Occipital lobe (tissue), 3 donors: ENCODE measurements at places on chromosomes 4 and X.

- no peak for DNase-seq
Measured at GRCh38 chr4:183770906-183771305, 111.8 kb downstream of the TRAPPC11 start.

DNA sequence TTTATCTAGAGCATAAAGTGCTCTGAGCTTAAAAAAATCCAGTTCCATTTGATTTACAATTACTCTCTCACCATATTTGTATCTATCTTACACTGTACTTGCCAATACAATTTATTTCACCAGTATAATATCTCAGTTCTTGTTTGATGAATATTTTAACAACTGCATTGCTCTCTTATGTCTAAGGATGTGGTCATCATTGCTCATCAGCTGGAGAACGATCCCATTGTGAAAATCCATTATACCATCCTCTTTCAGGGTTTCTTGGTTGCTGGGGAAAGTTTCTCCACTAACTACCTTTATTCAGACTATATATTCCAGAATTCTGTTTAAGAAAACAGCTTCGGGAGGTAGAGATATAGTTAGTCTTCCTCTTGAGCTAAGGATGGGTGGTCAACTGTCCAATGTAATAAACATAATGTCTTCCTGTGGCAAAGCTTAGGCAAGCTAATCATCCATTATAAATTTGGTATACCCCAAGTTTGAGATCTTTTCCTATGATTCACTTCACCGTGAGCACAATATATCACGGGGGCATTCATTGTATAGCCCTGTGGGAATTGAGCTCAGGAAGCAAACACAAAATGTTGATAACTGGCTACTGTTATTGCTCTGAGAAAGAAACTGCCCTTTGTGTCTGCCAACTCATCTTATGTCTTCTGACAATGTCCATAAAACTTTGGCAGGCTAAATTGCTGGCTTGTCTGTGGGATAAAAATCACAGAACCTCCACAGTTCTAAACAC lies 2361.9 kb downstream of the ARAP2 start:
- no peak for DNase-seq

GRCh38 chr4:141840299-141840986 lies 204.1 kb downstream of the IL15 start:
- DNase-seq: no peak

GRCh38 chrX:76183289-76184049 lies 10.6 kb downstream of the PBDC1 start:
- DNase-seq: no peak

DNA sequence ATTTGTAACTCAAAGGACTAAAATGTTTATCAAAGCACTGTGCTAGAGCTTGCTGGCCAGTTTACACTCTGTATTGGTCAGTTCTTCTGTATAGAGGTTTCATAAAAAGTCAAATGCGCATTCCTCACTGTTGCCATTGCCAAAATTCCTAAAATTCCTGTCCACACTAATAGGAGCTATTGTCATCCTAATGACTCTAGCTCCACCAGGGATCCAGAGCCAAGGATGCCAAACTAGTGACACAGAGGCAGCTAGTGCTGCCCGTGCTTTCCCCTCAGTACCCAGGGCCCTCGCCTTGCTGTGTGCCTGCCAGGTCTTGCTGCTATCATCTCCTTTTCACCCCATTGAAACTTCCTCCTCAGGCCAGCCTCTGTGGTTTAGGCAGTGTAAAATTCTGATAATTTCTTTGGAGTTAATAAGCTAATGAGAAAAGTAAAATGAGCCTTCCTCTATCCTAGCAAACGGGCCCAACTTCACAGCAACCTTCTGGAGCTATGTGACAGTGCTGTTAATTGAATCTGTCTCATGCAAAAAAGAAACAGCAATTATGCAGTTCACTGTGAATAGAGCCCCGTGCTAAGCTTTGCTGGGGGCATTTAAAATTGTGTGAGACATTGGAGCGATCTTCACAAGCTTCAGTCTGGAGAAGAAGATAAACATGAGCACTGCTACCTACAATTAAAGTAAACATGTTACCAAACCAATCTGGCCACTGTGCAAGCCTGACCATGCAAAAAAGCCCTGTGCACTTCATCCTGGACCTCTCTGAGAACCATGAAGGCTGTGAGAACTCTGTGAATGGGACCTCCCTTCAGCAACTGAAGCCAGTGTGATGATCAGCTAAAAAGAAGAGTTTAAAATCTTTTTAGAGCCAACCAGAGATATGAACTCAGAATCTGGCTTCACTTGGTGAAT lies 43.1 kb upstream of the FGF2 start:
- DNase-seq: no peak

DNA sequence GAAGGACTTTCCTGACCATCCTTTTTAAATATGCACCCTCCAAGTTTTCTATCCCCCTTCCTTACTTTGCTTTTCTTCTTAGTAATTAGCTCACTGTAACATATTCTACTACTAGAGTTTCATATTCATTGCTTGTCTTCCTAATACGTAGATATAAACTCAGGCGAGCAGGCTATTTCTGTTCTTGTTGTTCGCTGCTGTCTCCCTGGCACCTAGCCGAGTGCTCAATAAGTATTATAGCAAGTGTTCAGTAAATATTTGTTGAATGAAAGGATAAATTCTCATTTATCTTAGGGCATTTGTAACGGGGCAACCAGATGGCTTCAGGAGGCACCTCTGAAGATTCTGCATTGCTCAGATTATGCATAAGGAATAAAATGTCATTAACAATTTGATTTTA lies 6.8 kb upstream of the RHOH start:
- DNase-seq: no peak

GRCh38 chrX:15645266-15645665 lies 19.3 kb downstream of the CLTRN start:
- no peak for DNase-seq

GRCh38 chr4:89549907-89550306 lies 242.3 kb upstream of the GPRIN3 start:
- DNase-seq: no peak

- DNase-seq: no peak
Measured at GRCh38 chr4:169611157-169611556, 1.2 kb downstream of the NEK1 start.

GRCh38 chr4:79281566-79282359 lies 44.1 kb downstream of the NAA11 start:
- no peak for DNase-seq

GRCh38 chr4:119209077-119209476 lies 3.4 kb upstream of the USP53 start:
- no peak for DNase-seq

GRCh38 chr4:168723569-168723968 lies 226.7 kb downstream of the PALLD start:
- no peak for DNase-seq

GRCh38 chrX:48787505-48788443 lies 1.4 kb downstream of the GATA1 start:
- DNase-seq: no peak

DNA sequence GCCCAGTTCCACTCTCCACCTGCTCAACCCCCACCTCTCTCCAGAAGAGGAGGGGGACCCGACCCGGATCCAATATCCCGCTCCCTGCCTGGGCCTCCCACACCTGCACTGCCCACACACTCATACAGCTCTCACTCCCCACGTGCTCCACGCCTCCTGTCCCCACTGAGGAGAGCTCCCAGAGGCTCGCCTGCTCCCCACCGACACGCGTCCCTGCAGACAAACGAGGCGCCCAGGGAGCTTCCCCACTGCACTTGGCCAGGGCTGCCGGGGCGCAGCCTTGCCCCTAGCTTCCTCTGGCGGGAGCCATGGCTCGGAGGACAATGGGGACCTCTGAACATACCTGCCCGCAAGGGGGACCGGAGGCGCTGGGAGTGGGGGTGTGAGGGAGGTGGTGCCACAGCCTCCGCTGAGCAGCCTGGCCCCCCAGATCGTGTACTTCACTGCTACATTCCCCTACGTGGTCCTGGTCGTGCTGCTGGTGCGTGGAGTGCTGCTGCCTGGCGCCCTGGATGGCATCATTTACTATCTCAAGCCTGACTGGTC lies 5.0 kb downstream of the SLC6A8 start:
- DNase-seq: no peak

DNA sequence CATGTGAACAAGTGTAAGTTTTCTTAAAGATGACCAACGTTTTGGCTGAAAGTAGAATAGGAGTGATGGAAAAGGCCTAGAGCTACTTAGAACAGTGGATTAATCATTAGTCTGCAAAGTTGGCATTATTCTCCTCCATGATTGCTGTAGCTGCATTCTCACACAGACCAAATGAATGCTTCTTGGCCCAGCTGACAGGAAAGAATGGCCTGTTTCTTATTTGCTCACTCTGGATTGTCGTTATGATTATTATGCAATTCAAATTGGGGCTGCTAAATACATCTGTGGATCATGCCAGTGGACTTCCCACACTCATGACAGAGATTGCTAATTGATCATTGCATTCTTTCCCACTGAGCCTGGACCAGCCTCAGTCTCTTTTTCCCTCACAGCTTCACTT lies 285.0 kb downstream of the STIM2 start:
- no peak for DNase-seq

DNA sequence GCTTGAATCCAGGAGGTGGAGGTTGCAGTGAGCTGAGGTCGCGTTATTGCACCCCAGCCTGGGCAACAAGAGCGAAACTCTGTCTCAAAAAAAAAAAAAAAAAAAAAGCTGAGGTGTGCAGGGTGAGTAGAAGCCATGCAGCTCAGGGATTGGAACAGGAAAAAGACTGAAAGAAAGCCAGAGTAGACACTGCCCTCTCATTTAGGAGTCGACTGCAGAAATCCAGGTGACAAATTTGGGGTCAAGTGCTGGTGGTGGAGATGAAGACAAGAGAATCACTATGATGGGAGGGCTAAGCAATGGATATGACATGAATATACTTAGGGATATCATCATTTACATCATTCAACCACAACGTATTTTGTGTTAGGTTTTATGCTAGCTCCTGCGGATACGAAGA lies 1.9 kb downstream of the NEIL3 start:
- no peak for DNase-seq

- DNase-seq: no peak
Measured at GRCh38 chrX:16654093-16654492, 4.1 kb downstream of the S100G start.

DNA sequence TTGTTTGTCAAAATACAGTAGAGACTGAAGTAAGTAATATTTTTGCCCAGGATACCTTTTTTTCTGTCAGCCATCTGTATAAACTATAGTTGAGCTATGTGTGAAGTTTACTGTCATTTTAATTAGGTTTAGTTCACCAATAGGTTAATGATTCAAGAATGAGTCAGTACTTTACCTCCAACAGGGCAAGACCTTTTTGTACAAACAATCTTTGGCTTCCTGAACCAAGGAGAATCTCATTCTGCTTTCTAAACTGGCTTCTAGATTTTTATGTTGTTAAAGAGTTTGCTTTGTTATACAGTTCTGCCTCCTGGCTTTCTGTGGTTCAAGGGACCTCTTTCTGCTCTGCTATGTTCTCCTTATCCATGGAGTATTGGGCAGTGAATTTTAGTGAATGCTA lies 412.0 kb upstream of the NR3C2 start:
- no peak for DNase-seq

DNA sequence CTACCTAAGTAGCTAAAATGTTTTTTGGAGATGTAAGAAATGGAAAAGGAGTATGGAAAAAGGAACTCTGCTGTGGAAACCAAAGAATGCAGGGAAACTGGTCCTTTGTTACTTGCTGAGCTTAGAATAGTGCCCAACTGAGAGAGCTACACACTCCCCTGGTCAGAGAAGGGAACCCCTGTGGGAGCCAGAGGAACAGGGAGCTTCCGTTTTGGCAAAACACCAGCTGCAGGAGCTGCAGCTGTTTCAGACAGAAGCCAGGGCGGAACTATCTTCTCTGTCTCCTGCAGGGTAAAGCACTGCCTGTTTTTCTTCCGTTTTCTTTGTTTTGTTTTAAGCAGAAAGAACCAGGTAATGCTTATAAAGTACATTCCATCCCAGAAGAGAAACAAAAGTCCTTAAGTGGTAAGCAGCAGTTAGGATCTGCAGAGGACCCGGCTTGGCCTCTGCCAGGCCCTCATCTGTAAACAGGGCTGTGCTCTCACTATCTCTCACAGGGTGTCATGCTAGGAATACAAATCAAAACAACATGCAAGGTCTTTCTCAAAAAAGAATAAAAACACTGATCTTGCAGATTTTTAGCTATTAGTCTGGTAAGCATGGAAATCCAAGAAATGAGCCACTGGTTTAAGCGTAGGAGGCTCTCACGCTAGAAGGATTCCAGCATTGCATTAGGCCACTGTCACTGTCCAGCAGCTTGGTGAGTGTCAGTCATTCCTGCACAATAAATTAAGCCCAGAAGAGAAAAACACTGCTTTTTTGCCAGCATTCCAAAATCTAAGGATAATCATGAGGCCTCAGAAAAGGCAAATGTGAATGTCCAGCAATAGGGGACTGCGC lies 76.1 kb downstream of the CHST7 start:
- no peak for DNase-seq

DNA sequence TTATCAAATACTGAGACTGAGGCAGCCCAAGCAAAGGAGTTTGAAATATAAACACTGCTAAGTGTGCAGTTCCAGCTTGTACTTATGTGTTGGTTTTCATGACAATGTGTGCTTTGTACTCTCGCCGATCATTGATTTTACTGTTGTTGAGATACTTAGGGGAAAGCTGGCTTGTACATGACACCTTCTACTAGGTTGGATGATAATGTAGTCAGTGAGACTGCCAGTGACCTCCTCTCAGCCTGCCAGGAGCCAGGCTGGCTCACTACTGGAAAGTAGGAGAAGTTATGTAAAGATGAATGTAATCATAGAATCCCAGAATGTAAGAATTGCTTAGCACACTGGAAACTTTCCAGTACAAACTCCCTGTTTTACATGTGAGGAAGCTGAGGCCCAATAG lies 132.0 kb downstream of the AFF2 start:
- no peak for DNase-seq

GRCh38 chrX:150984169-150984824 lies 1.2 kb downstream of the HMGB3 start:
- no peak for DNase-seq

GRCh38 chrX:75118296-75118695 lies 37.8 kb downstream of the ABCB7 start:
- no peak for DNase-seq

- no peak for DNase-seq
Measured at GRCh38 chrX:150258463-150259430, 104.4 kb upstream of the MAMLD1 start.

DNA sequence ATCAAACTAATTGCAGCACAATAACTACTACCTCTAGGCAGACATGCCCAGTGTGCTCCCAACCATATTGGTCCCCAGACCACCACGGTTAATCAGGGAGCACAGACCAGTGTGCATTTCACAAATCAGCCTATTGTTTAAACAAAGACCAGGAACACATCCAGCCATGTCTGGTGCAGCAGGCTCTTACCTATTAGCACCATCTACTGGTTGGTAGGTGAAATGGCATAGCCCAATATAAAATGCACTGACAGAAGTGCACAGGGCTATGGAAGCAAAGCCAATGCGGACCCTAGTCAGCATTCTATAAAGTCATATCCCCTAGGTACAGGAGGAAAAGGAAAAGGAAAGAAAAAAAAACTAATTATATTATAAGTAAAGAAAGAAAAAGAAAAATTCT lies 15.5 kb upstream of the CYLC1 start:
- DNase-seq: no peak

DNA sequence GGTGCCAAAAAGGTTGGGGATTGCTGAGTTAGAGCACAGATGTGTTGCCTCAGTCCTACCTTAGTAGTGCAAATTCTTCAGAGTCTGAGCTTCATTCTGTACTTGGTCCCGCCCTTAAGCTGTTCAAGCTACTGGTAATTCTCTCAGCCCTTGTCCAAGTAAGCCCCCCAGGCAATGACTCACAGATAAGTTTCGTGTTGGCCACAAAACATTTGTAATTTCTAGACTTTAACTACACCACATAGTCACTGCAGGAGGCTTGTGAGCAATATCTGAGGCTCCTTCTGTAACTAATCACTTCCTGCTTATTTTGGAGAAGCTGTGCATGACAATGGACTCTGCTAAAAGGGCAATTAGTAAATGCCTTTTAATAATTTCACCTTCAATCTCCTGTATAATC lies 1420.5 kb downstream of the PCDH7 start:
- DNase-seq: no peak
